ENCODE measurements at places on chromosomes 7 and 10. TPM values are rescaled to one million over a fixed set of nuclear protein-coding genes. Genes with fewer than 3 reads are reported as not detected.

- no peak overlapping the region for H3K4me3 ChIP-seq
- H3K4me1 ChIP-seq = no peaks in the 10 kb centered on the region
- no peaks in the 10 kb centered on the region for H3K27me3 ChIP-seq
- no peak overlapping the region for H3K27ac ChIP-seq
Measured at GRCh38 chr7:98232799-98233198, 19.2 kb downstream of the TECPR1 start.

DNA sequence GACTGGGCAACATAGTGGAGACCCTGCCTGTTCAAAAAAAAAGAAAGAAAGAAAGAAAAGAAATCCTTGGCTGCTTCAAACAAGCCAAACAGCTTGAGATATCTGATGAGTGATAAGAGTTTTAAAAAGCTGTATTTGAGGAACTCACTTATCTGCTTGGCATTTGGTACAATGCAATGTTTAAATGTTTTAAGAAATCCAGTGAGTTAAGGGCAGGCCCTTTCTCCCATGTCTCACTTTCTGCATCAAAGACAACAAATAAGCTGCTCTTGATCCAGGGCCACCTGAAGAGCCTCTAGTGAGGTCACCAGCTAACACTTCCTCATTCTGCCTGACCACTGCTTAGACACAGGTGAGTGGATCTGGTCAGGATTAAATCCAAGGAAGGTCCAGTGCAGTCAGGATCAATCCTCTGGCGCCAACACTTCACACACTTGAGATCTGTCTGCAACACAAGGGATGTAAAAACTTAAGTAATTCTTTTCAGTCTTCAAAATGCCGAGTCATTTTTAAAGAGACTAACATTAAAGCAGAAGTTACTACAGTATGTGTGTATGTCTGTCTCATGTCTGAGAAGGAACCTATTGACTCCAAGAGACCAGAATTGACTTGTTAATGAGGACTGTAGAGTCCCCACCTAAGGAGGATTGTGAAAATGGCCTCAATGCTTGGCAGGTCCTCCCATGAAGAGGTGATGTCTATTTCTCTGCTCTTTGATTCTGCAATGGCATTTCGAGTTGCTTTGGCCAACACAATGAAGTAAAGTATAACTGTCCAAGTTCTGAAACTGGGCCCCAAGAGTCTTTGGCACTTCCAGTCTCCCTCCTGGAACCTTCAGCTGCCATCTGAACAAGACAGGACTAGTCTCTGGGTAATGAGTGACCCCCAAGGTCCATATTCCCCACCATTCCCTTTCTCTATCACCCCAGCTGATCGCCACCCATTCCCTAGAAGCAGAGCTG lies 43.1 kb downstream of the CREB3L2 start:
- peaks cover 29% of the 10 kb centered on the region for H3K4me1 ChIP-seq
- no peaks in the 10 kb centered on the region for H3K27me3 ChIP-seq
- H3K4me3 ChIP-seq = no peak overlapping the region
- H3K36me3 ChIP-seq = no peaks in the 10 kb centered on the region

DNA sequence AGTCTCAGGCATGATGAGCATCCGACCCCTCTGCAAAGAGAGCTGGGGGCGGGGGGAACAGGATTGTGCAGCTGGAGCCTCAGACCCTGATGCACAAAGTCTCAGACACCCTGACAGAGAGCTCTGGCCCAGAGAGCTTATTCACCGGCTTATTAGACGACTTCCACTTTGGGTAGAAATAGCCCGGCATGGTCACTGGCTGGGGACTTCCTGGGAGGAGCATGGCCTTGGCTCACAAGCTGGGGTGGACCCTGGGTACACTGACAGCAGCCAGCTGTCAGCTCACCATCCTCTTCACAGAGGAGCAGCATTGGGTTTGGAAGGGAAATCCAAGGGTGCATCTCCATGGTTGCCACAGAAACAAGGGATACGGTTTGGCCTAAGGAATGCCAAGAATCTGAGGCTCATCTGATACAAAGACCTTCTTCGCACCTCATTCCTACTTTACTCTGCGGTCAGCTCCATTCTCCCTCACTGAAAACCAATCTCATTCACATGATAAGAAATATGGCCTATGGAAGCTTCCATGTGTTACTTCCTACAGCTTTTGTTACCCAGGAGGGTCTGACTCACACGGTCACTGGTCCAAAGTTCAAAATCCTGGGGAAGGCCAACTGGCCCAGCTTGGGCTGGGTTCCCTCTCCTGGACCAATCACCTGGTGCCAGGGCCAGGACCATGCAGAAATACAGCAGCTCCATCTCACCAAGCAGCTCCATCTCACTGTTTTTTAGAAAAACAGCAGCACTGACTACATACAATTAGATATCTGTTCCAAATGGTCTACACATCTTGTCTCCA lies 25.1 kb downstream of the ZNF467 start:
- H3K27ac ChIP-seq = no peak overlapping the region
- peaks cover 6% of the 10 kb centered on the region for H3K4me1 ChIP-seq
- H3K36me3 ChIP-seq = no peaks in the 10 kb centered on the region
- ATAC-seq = no peak
- no peaks in the 10 kb centered on the region for H3K27me3 ChIP-seq
- H3K4me3 ChIP-seq = no peak overlapping the region

DNA sequence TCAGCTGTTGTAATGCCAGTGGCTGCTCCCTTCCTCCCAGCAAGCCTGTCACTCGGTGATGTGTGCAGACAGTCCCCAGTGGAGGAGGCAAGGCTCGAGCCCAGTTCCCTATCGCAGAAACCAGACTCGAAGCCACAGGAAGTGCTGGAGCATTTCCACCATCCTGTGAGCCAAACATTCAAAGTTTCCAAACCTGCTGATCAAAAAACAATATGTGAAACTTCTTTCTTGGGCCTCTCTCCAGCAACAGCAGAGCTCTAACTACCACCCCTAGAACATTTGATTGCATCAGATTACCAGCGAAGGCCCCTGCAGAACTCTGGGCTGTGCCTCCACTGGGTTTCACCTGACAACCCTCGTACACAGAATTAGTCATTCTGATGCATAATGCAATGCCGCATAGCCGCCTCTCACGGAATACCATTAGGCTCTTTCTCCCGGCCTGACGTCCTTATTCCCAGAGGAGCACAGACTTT lies 94.0 kb downstream of the ELMO1 start:
- H3K27me3 ChIP-seq = no peaks in the 10 kb centered on the region
- ATAC-seq = peak; percentile 93
- H3K27ac ChIP-seq = no peak overlapping the region
- no peaks in the 10 kb centered on the region for H3K4me1 ChIP-seq
- H3K4me3 ChIP-seq = no peak overlapping the region
- H3K36me3 ChIP-seq = no peaks in the 10 kb centered on the region

DNA sequence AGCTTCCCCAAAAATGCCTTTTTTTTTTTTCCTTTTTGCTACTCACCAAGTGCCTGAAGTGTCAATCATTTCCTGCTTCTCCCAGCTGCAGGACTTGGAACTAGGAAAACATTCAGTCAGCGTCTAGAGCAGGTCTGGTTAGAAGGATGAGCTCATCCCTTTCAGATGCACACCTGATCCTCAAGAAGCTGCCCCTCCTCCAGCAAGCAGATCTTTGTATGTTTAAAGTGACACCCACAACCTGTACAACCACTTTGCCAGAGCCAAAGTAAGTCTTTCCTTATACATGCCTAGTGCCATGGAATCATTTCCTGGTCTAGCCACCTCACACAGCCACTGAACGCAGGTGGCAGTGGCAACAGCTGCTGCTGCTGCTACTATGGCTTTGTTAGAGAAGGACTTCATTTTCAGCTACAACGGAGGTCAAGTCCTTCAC lies 10.4 kb upstream of the USP54 start:
- H3K27ac ChIP-seq = no peak overlapping the region
- H3K4me3 ChIP-seq = no peak overlapping the region
- H3K27me3 ChIP-seq = no peaks in the 10 kb centered on the region
- ATAC-seq = no peak
- no peaks in the 10 kb centered on the region for H3K36me3 ChIP-seq

DNA sequence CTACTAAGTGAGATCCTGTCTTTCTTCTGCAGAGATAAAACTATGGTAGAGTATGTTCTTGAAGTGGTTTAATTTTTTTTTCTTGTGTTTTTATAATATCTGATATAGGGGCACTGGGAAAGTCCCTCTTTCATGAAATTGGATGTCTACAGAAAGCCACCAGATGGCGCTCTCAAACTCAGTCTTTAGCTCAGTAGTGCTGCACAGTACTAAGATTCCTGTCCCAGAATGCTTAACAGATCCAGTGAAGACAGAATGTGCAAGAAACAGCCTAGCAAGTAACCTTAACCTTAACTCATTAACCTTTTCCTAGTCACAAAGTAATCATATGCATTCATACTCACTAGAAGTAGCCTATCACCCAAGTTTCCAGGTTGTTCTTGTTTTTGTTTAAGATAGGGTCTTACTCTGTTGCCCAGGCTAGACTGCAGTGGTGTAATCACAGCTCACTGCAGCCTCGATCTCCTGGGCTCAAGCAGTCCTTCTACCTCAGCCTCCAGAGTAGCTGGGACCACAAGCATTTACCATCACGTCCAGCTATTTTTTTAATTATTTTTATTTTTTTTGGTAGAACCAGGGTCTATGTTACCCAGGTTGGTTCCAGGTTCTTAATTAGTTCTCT lies 56.7 kb downstream of the IDE start:
- ATAC-seq = peak; percentile 73
- no peak overlapping the region for H3K4me3 ChIP-seq
- no peak overlapping the region for H3K27ac ChIP-seq
- H3K4me1 ChIP-seq = no peaks in the 10 kb centered on the region
- H3K36me3 ChIP-seq = no peaks in the 10 kb centered on the region
- no peaks in the 10 kb centered on the region for H3K27me3 ChIP-seq

GRCh38 chr7:155653803-155654202 lies 9.3 kb downstream of the RBM33 start:
- no peaks in the 10 kb centered on the region for H3K27me3 ChIP-seq
- H3K36me3 ChIP-seq = no peaks in the 10 kb centered on the region
- peaks cover 61% of the 10 kb centered on the region for H3K4me1 ChIP-seq
- ATAC-seq = peak; percentile 51

GRCh38 chr10:72090326-72090725 lies 2.0 kb upstream of the SPOCK2 start:
- no peak overlapping the region for H3K4me3 ChIP-seq
- no peak for ATAC-seq
- peaks cover 13% of the 10 kb centered on the region for H3K4me1 ChIP-seq
- H3K36me3 ChIP-seq = peaks cover 38% of the 10 kb centered on the region
- H3K27ac ChIP-seq = no peak overlapping the region

Gene SORBS1
- 1,866 TPM for total RNA-seq

Gene TBL2
- 19.1 TPM for total RNA-seq

Gene SFXN2
- total RNA-seq = 0.45 TPM

Gene HOXA9
- total RNA-seq = not detected

Gene SPRN
- not detected for total RNA-seq

Gene PPRC1
- total RNA-seq = 17.7 TPM

Gene NPFFR1
- total RNA-seq = not detected

Data from gastroesophageal sphincter (tissue), 4 donors.